Activated CD8-positive, alpha-beta memory T cell treated with anti-CD3 and anti-CD28 coated beads for 1 hour (primary cell): ENCODE measurements at places on chromosomes 1 and 21.

- DNase-seq: no peak
These were observed 8.8 kb upstream of the ABCB10 start for GRCh38 chr1:229567109-229567868.

DNA sequence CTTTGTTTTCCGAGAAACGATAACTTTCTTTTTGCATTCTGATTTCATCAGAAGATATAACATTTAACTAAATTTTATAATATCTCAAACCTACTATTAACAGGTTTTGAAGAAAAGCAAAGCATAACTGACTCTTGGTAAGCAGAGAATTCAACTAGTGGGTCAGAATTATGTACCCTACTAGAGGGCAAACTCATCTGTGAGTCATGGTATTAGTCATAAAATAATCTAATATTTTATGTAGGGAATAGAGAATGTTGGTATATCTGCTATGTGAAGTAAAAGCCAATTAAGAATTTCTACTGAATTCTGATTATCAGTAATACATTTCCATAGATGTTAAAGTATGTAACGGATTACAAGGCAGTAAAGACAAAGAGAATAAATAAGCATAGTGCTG is 56.8 kb downstream of the USP1 start:
- no peak for DNase-seq

- DNase-seq: no peak
These were observed 146.5 kb downstream of the COQ8A start for GRCh38 chr1:227086636-227087035.

DNA sequence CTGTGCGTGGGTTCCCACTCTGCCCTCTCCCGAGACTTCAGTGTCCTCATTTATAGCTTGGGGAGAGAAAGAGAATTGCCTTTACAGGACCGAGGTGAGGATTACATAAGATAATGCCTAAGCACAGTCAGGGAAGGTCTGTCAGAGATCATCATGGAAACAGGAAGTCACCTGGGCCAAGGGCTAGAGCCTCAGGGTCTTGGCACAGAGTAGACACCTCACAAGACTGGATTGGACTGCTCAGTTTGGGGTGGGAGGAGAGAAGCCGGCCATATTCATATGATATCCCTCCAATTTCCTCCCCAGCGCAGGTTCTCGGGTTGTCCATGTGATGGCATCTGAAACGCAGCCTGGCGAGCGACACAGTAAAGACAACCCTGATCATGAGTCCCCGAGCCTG is 3.8 kb downstream of the CNR2 start:
- DNase-seq: no peak

- no peak for DNase-seq
These were observed 50.7 kb downstream of the UMODL1 start for GRCh38 chr21:42121794-42122193.

DNA sequence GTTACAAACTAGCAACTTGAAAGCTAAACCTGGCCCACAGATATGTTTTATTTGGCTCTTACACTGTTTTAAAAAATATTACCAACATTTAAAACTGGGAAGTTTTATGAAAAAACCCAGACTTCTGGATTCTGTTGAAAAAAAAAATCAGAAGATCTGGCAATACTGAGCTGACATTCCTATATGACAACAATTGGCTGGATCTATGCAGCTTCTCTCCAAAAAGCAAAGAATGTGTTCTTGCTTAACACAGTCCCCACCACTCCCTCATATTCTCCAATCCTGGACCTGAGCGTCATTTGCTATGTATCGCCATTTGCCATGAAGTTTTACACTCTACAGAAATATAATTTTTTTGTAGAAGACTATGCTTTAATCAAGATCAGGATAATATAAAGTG is 859.6 kb downstream of the LTN1 start:
- no peak for DNase-seq

GRCh38 chr1:37994886-37995566 is 5.2 kb upstream of the SF3A3 start:
- DNase-seq: no peak

GRCh38 chr1:109750241-109750882 is 9.5 kb upstream of the GSTM3 start:
- no peak for DNase-seq
